ENCODE measurements at places on chromosomes 7 and 10.

- DNase-seq, result no peak
Measured at GRCh38 chr10:92432596-92432995, 141.3 kb downstream of the IDE start.

DNA sequence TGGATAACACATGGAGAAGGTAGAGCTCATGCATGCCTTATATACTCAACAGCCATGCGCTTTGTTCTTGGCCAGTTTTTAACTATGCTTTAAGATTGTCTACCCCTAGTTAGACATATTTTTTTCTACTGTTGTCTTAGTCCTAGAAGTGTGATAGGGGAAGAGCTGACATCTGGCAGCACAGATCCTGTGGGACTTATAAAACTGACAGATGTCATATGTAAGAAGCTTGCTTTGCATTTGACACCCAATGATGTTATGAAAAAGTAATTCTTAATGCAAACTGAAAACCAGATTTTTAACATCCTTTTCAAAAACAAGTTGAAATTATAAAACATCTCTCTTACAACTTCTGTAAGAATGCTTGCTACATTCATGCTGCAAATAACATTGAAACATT, 715.9 kb upstream of the LRRN3 start:
- no peak for DNase-seq

- DNase-seq, result no peak
Measured at GRCh38 chr10:84308021-84308420, 20.4 kb upstream of the CCSER2 start.

DNA sequence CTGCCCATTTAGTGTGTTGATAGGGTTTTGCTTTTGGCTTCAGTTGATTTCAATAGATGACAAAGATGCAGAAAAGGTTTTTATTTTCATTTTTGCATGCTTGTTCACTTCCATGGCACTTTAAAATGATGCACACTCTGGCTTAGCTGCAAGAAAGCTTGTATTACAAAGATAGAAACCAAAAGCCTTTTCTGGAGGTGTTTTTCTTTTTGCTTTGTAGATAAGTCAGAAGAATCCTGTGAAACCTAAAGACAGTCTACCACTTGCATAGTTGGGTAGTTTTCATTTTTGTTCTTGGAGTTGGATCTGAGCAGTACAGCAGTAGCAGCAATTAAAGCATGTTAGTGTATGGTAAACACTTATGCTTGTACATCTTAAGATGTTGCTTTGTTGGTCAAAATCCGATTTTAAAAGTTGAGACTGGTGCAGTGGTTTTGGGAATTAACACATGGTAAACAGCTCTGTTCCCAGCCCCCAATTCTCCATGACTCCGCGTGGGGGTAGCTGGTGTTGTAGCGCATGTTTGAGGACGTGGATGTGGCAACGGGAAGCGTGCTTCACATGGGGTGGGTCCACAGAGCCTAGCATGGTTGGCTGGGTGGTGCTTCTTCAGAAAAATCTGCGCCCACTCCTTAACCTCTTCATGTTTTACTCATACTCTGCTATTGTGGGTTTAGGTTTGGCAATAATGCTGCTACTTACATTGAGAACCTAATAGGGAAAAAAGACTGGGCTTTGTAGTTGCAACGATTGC, 19.8 kb downstream of the CCNY start:
- DNase-seq, result no peak

GRCh38 chr10:97780841-97781617, 9.2 kb upstream of the SFRP5 start:
- no peak for DNase-seq

- DNase-seq, result no peak
Measured at GRCh38 chr7:77760809-77761453, 37.3 kb downstream of the TMEM60 start.

GRCh38 chr7:94997547-94997946, 90.2 kb downstream of the PPP1R9A start:
- DNase-seq, result no peak
